ENCODE measurements at places on chromosomes 6 and 20.

- DNase-seq = no peak
Observed at GRCh38 chr20:63636752-63637628, 10.1 kb upstream of the GMEB2 start.

GRCh38 chr6:37643851-37644672 is 53.6 kb downstream of the MDGA1 start:
- no peak for DNase-seq

DNA sequence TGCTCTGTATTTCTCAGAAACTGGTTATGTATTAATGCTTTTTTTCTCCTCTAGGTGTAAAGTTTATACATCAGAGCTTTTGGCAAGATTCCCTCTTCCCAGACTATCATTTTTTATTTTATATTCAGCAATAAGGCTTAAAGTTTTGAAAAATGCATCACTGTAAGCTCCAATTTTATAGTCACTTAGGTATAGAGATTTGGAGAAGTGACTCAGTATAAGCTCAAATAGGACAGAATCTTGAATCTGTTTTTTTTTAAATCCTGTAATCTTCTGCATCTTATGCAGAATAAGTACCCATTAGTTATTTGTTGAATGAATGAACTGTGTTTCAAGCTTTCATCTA is 1.0 kb downstream of the NCOA7 start:
- no peak for DNase-seq

GRCh38 chr6:111461860-111462259 is 21.2 kb downstream of the REV3L start:
- no peak for DNase-seq

- DNase-seq = no peak
Observed at GRCh38 chr6:38033442-38033982, 214.0 kb downstream of the ZFAND3 start.

DNA sequence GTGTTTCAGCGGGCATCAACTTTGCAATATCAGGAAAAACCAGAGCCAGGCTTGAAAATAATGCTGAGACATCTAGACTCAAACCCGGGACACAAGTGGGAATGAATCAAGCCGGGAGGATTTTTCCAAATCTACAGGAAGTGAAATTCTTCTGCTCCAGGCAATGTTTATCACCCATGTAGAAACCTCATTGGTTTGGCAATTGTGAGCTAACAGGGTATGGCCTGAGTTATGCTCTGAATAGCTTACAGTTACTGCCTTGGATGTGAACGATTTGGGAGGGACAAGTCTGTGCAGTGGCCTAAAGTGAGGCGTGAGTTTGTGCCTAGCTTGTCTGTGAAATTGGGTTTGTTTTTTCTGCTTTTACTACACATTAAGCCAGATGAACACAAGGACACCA is 87.4 kb downstream of the PCSK2 start:
- peak; percentile 50 for DNase-seq

DNA sequence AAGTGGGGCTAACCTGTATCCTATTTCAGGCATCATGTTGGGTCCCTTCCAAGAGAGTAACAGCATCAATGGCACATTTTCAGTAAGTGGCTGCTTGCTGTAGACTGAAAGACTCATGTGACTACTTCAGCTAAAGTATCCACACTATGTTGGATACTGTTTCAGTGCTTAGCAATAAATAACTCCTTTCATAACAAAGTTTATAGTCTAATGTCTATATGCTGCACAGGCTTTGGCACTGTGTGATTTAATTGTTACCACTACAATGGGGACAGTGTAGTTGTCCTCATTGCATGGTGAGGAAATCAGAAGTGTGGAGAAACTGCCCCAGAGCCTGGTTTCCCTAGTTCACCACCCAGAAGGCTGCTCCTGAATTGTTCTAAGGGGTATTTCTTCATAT is 318.0 kb upstream of the PTCHD4 start:
- peak; percentile 3 for DNase-seq

DNA sequence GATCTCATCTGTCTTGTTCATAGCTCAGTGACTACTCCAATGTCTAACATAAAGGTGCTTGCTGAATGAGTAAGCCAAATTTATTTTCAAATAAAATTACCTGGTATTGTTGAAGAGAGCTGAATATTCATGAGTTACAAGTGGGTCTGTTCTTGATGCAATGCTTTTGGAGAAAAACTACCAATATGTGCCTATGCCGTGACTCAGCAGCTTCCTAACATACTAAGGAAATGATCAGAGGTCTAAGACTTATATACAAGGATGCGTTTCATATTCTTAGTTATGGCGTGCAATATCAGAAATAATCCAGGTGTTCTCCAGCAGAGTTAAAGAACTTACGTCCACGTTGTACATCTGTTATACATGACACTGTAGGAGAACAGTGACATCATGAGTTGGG is 5.1 kb downstream of the FAM120B start:
- DNase-seq = no peak

DNA sequence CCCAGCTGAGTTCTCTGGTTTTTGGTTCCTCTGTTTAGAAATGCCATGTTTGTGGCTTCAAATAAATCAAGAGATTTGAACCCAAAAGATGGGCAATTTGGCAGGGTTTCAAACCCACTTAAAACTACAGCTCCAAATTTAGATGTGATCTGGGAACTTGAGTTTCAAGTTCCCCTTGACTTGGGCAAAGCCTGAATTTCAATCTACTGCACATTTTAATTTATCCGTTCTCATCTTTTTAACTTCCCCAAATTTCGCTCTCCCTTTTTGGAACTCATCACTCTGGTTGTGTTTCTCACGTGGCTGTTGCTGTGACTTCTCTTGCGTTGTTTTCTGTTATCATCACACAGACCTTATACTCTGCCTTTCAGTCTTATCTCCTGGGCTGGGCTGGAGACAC is 230.9 kb downstream of the CDC5L start:
- DNase-seq = no peak

- DNase-seq = no peak
Observed at GRCh38 chr6:36629784-36630183, 35.6 kb downstream of the SRSF3 start.

DNA sequence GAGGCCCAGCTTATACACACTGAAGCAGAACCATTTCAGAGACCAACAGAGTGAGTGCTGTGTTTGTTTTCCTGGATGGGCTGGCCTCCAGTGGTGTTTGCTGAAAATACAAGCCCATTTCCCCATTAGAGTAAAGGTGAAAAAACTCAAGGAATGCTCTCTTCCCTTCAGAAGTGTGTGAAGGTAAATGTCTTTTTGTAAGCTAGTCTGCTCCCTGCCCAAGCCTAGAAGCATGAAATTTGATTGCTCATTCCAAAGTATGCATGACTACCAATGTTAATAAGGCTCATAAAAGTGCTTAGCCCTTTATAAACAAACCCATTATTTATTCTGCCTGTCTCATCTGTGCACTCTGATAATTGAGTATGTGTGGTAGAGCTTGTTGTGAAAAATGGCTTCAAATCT is 59.1 kb downstream of the ADGRF1 start:
- DNase-seq = no peak

DNA sequence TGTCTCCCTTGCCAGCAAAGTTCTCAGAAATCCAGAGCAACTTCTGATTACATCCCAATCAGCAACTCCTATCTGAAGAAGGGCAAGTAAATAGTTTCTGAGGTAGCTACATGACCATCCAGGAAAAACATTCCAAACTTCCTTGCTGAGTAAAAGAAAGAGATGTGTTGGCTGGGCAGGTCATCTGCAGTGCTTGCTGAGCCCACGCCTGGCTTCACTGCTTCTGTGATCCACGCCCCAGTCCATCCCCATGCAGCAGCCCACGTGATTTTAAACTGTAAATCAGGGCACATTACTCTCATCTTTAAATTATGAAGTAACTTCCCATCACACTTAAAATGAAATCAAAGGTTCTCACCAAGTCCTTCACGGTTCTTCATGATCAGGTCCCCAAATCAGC is 603.6 kb downstream of the QKI start:
- DNase-seq = no peak

DNA sequence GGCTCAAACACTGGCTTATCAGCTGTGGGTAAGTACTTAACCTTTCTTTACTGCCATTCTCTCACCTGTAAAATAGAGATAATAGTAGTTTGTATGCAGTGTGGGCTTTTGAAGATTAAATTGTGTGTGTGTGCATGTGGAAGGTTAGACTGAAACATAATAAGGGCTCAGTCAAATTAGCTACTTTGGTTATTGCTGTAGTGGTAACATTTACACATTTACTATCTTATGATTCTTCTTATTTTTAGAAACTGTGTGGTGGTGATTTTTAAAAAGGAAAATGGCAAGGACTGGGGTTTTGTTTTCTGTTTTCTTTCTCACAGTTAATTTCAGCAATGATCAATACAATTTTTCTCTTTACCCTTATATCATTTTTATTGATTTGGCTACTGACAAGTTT is 206.9 kb downstream of the NKAIN2 start:
- DNase-seq = no peak

- no peak for DNase-seq
Observed at GRCh38 chr20:48875233-48875913, 46.1 kb upstream of the ARFGEF2 start.

DNA sequence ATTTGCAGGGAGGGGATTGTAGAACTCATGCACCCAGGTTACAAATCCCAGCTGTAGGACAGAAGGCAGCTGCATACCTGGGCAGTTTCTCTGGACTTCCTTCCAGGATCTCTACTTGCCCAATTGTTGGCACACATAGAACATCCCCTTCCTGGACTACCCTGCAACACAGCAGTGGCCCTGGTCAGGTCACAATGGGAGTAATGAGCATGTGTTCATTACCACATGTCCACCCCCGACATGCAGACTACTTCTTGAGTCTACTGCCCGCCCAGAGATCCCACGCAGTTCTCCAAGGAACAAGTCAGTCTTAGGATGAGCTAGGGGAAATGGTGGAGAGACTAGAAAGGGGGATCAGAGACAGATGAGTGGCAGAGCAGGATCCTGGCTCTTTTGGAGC is 5.1 kb downstream of the PEX6 start:
- DNase-seq = no peak

GRCh38 chr20:31751126-31751525 is 12.0 kb downstream of the TPX2 start:
- DNase-seq = no peak

- no peak for DNase-seq
Observed at GRCh38 chr20:4767084-4767483, 45.4 kb downstream of the PRND start.

GRCh38 chr6:9143140-9143539 is 707.8 kb upstream of the SLC35B3 start:
- DNase-seq = no peak

DNA sequence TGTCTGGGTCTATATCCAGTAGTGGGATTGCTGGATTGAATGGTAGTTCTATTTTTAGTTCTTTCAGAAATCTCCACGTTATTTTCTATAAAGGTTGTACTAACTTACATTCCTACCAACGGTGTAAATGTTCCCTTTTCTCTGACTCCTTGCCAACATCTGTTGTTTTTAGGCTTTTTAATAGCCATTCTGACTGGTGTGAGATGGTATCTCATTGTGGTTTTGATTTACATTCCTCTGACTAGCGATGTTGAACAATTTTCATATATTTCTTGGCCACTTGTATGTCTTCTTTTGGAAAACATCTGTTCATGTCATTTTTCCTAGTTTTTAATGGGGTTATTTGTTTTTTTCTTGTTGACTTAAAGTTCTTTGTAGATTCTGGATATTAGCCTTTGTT is 99.3 kb downstream of the BMP2 start:
- no peak for DNase-seq

GRCh38 chr6:71203206-71203605 is 85.4 kb upstream of the OGFRL1 start:
- DNase-seq = no peak

DNA sequence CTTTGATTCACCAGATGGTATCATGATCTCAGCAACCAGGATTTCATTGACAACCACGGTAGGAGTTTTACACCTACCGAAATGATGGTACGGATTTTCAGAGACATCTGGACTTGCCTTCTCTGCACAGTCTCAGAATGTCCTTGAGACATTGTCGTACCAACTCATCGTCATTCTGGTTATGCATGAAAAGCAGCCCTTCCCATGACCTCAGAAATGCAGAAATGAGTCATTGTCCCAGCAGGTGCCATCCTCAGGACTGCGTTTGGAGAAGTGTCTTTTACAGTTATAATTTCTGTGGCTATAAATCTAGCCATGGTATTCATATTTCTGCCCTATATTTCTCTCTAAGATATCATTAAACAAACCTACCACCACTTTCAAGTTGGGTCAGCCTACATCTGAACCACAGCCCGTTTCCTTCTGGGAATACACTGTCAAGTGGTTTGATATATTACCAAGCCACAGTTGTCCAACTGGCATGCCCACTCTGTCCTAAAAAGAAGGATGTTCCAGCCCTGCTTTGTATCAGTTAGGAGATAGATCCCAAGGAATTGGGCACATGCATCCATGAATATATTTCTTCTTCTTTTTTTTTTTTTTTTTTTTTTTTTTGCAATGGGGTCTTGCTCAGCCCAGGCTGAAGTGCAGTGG is 7.5 kb upstream of the BFSP1 start:
- peak; percentile 74 for DNase-seq

- DNase-seq = peak; percentile 47
Observed at GRCh38 chr6:129031051-129031599, 148.2 kb downstream of the LAMA2 start.

- DNase-seq = no peak
Observed at GRCh38 chr6:107304421-107305025, 154.8 kb downstream of the PDSS2 start.

- DNase-seq = no peak
Observed at GRCh38 chr6:127462376-127462775, 3.2 kb upstream of the KIAA0408 start.

DNA sequence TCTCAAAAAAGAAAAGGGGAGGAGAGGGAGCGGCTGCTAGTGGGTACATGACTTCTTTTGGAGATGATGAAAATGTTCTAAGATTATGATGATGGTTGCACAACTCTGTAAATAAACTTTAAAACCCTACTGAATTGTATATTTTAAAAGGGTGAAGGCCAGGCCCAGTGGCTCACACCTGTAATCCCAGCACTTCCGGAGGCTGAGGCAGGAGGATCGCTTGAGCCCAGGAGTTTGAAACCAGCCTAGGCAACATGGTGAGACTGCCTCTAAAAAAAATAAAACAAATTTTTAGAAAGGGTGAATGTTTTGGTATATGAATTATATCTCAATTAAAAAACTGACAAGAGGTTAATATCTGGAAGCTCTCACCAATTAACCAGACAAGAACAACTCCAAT is 45.4 kb downstream of the BAK1 start:
- DNase-seq = no peak

GRCh38 chr6:13116155-13116554 is 212.2 kb downstream of the TBC1D7 start:
- DNase-seq = no peak

GRCh38 chr6:38262609-38263008 is 377.1 kb downstream of the BTBD9 start:
- DNase-seq = no peak

DNA sequence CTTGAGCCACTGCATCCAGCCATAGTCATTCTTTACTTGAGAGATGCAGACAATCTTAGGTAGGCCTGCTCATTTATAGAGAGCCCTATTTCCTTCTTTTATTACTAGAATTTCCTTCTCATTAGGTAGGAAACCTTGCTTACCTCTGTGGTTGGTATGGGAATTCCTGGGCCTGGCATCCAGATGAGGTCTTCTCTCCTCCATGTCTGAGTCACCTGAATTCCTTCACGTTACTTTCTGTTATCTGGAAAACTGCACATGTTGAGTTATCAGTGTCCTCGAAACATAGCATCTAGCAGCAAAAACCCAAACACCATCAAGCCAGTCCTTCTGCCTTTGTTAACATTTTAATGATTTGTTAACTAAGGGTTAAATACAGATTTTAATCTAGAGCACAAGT is 2.2 kb downstream of the ZNFX1 start:
- DNase-seq = no peak
